Peyer's patch (tissue), 4 donors: ENCODE measurements at places on chromosomes 5 and 9. TPM values are rescaled to one million over a fixed set of nuclear protein-coding genes. Genes with fewer than 3 reads are reported as not detected.
A peak's percentile ranks its signal among the peaks of the same experiment; 100 is the strongest.

ADRA1B gene
- 5.4 TPM for total RNA-seq

NPDC1 gene
- 106 TPM for total RNA-seq

SPINK7 gene
- total RNA-seq: not detected

LCP2 gene
- total RNA-seq: 29.4 TPM

CDC26 gene
- 25.6 TPM for total RNA-seq

MSH3 gene
- 27.2 TPM for total RNA-seq

RUSC2 gene
- 17.3 TPM for total RNA-seq

- H3K36me3 ChIP-seq: no peaks in the 10 kb centered on the region
- no peak for DNase-seq
- peak overlapping the region; percentile 92 for H3K4me3 ChIP-seq
- H3K4me1 ChIP-seq: peaks cover 57% of the 10 kb centered on the region
Measured at GRCh38 chr5:177427919-177428573, 1.6 kb downstream of the GRK6 start.

- no peaks in the 10 kb centered on the region for H3K27me3 ChIP-seq
- no peak overlapping the region for H3K4me3 ChIP-seq
- no peaks in the 10 kb centered on the region for H3K4me1 ChIP-seq
- no peak for DNase-seq
- H3K27ac ChIP-seq: no peak overlapping the region
Measured at GRCh38 chr9:95552814-95553546, 36.2 kb upstream of the PTCH1 start.

DNA sequence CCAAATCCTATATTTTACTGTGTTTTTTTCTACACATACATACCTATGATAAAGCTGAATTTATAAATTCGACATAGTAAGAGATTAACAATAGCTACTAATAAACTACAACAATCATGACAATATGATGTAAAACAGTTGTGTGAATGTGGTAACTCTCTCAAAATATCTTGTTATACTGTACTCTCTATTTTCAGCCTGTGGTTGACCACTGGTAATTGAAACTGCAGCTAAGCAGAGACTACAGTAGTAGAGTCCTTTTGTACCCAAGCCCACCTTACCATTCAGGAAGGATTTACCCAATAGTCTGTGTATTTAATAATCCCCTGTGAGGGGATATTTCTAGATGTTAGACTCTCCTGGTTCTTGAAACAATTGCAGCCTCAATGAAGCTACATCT, 86.7 kb downstream of the FAM114A2 start:
- no peak overlapping the region for H3K27ac ChIP-seq
- H3K36me3 ChIP-seq: no peaks in the 10 kb centered on the region
- no peaks in the 10 kb centered on the region for H3K27me3 ChIP-seq
- H3K4me3 ChIP-seq: no peak overlapping the region

GRCh38 chr9:81497091-81497490, 192.3 kb downstream of the TLE1 start:
- DNase-seq: no peak
- no peak overlapping the region for H3K4me3 ChIP-seq
- H3K36me3 ChIP-seq: no peaks in the 10 kb centered on the region
- no peaks in the 10 kb centered on the region for H3K27me3 ChIP-seq
- H3K27ac ChIP-seq: no peak overlapping the region

DNA sequence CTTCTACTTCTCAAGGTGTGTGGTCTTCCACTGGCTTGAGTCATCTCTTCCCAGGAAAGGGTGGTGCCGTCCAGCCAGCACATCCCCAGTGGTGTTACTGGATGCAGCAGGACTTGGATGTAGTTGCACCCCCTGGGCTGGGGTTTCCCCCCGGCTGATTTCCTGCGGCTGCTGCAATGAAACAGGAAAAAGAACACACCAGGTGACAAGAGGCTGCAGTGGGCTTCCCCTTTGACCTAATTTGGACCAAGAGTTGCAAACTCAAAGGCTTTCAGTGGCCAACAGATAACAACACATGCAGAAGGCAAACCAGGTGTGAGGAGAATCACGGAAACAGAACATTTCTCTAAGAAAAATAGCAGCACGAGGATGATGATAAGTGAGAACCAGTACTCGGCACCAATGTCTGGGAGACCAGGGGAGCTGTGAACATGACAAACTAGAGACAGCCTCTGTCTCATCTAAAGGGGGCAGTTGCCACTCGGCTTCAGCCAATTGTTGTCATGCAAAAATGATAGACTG, 83.7 kb downstream of the PDE6A start:
- H3K27ac ChIP-seq: no peak overlapping the region
- H3K4me3 ChIP-seq: no peak overlapping the region
- no peaks in the 10 kb centered on the region for H3K27me3 ChIP-seq
- H3K36me3 ChIP-seq: no peaks in the 10 kb centered on the region
- DNase-seq: no peak

- no peak overlapping the region for H3K4me3 ChIP-seq
- H3K27me3 ChIP-seq: no peaks in the 10 kb centered on the region
- H3K27ac ChIP-seq: no peak overlapping the region
- no peak for DNase-seq
- no peaks in the 10 kb centered on the region for H3K36me3 ChIP-seq
Measured at GRCh38 chr5:143671674-143672569, 140.0 kb upstream of the HMHB1 start.

DNA sequence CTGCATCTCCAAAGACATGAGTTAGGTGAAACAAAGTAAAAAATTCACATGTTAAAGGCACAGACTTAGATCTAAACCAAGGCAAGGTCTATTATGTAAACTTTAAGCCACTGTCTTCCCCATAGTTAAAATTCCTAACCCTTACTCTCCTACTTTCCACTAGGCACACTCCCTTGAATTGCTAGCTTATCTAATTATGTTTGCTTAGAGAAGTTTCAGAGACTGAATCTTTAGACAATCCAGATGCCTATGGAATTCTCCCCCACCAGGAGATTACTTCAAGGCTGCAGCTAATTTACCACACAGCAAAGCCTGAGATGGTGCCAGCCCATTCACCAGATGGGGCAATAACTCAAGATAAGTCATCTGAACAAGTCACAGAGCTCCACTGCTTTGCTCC, 803.1 kb upstream of the COX7C start:
- H3K4me1 ChIP-seq: no peaks in the 10 kb centered on the region
- H3K4me3 ChIP-seq: no peak overlapping the region
- H3K27ac ChIP-seq: no peak overlapping the region
- H3K27me3 ChIP-seq: no peaks in the 10 kb centered on the region

- H3K4me3 ChIP-seq: no peak overlapping the region
- DNase-seq: no peak
- H3K36me3 ChIP-seq: no peaks in the 10 kb centered on the region
- no peaks in the 10 kb centered on the region for H3K27me3 ChIP-seq
- no peak overlapping the region for H3K27ac ChIP-seq
Measured at GRCh38 chr5:133466556-133467334, 145.6 kb downstream of the FSTL4 start.

- no peak for DNase-seq
- H3K27me3 ChIP-seq: no peaks in the 10 kb centered on the region
- H3K27ac ChIP-seq: no peak overlapping the region
Measured at GRCh38 chr5:170721681-170722080, 61.8 kb upstream of the GABRP start.

GRCh38 chr5:179858241-179858585, 404 bp downstream of the MRNIP start:
- H3K36me3 ChIP-seq: peaks cover 15% of the 10 kb centered on the region
- peak overlapping the region; percentile 86 for H3K27ac ChIP-seq
- no peaks in the 10 kb centered on the region for H3K27me3 ChIP-seq
- peaks cover 5% of the 10 kb centered on the region for H3K4me1 ChIP-seq

DNA sequence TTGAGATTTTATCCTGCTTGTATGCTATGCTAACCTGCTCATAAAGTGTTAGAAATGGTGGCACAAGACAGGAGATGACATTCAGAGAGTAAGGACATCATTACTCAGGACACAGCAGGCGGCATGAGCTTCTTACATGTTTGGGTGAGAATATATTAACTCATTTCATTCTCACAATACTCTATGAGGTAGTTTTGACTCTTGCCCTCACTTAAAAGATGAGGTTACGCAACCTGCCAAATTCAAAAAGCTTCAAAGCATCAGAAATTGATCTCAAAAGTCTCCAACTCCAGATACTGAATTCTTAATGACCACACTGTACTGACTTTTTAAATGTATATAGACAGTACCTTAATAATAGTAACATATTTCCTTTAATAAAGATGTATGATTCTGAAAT, 60.8 kb downstream of the CDH18 start:
- no peak for DNase-seq
- no peaks in the 10 kb centered on the region for H3K36me3 ChIP-seq
- H3K4me1 ChIP-seq: no peaks in the 10 kb centered on the region
- no peak overlapping the region for H3K27ac ChIP-seq
- no peak overlapping the region for H3K4me3 ChIP-seq

- no peak overlapping the region for H3K27ac ChIP-seq
- no peaks in the 10 kb centered on the region for H3K4me1 ChIP-seq
Measured at GRCh38 chr5:107532169-107532878, 138.4 kb downstream of the EFNA5 start.

DNA sequence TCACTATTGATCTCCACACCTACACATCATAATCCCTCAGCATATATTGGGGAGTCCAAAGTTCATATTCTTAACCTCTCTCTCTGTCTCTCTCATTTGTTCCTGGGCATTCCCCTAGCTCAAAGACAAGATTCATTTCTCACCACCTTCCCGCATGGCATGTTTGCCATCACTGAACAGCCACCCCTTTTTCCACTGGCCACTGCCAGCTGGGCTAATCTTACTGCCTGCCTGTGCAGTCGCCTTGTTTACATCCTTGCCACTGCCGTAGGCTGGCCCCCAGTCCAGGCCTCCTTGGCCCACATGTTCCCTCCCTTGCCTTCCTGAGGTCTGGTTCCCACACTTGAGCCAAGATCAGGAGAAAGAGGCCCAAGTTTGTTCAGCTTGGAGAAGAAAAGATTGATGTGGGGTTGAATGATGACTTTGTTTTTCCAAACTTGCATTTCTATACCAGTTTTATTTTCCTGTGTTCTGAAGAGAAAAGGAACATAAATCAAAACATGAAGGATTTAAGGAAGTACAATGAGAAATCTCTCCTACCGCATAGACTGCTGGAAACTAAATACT, 80.2 kb downstream of the PLAC8L1 start:
- H3K27me3 ChIP-seq: no peaks in the 10 kb centered on the region
- H3K27ac ChIP-seq: peak overlapping the region; percentile 64
- H3K4me1 ChIP-seq: peaks cover 8% of the 10 kb centered on the region
- no peak for DNase-seq
- no peaks in the 10 kb centered on the region for H3K36me3 ChIP-seq

GRCh38 chr5:104494083-104494482, 931.5 kb upstream of the NUDT12 start:
- H3K4me1 ChIP-seq: no peaks in the 10 kb centered on the region
- no peak overlapping the region for H3K27ac ChIP-seq
- no peaks in the 10 kb centered on the region for H3K36me3 ChIP-seq

DNA sequence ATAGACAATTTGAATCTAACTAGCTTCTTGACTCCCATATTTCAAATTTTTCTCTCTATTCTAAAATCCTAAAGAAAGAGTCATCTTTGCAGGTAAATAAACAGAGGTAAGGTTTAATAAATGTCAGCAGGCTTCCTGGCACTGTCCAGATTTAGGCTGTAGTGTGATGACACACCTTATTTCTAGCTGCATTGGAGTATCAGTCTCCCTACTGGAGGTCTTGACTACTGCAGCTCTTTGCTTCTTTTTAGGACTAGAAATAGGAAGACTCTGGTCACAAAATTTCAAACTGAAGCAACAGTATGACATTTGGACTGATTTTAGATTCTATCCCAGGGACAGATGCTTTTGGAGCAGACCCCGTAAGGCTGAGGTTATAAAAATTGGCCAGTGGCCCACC, 40.7 kb upstream of the PPP3R2 start:
- no peak overlapping the region for H3K4me3 ChIP-seq
- H3K27ac ChIP-seq: no peak overlapping the region
- no peaks in the 10 kb centered on the region for H3K4me1 ChIP-seq

DNA sequence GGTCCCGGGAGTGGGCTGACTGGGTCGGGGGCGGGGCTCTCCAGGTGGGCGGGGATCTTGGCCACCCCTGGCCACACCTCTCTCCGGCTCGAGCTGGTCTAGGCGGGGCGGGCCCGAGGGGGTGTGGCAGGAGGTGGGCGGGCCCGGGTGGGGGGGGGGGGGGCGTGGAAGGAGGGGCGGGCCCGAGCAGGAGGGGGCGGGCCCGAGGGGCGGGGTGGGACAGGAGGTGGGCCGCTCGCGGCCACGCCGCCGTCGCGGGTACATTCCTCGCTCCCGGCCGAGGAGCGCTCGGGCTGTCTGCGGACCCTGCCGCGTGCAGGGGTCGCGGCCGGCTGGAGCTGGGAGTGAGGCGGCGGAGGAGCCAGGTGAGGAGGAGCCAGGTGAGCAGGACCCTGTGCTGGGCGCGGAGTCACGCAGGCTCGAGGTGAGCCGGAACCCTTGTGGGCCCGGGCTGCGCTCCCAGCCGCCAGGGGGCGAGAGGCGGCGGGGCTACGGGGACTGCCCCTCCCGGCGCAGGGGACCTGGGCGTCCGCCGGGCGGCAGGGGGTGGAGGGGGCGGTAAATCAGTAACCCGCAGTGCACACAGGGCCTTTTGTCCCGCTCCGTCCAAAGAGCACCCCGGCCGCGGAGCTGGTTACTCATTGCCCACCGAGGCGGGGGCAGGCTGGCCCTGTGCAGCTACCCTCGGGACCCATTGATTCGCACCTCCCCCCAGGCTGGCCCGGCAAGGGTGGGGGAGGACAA, at the start of gene FGFR4:
Gene FGFR4, plus strand, starts transcription at position 262 of the 744 bp plus-strand sequence. CDS start 2,688 bp downstream, outside the sequence.
- H3K4me1 ChIP-seq: peaks cover 52% of the 10 kb centered on the region
- peak; percentile 71 for DNase-seq
- no peaks in the 10 kb centered on the region for H3K27me3 ChIP-seq
- H3K36me3 ChIP-seq: no peaks in the 10 kb centered on the region
- H3K27ac ChIP-seq: peak within 1 kb of the TSS; percentile 49

- H3K27me3 ChIP-seq: no peaks in the 10 kb centered on the region
- no peak overlapping the region for H3K27ac ChIP-seq
- H3K4me1 ChIP-seq: no peaks in the 10 kb centered on the region
Measured at GRCh38 chr5:145429170-145429569, 406.0 kb downstream of the PRELID2 start.

DNA sequence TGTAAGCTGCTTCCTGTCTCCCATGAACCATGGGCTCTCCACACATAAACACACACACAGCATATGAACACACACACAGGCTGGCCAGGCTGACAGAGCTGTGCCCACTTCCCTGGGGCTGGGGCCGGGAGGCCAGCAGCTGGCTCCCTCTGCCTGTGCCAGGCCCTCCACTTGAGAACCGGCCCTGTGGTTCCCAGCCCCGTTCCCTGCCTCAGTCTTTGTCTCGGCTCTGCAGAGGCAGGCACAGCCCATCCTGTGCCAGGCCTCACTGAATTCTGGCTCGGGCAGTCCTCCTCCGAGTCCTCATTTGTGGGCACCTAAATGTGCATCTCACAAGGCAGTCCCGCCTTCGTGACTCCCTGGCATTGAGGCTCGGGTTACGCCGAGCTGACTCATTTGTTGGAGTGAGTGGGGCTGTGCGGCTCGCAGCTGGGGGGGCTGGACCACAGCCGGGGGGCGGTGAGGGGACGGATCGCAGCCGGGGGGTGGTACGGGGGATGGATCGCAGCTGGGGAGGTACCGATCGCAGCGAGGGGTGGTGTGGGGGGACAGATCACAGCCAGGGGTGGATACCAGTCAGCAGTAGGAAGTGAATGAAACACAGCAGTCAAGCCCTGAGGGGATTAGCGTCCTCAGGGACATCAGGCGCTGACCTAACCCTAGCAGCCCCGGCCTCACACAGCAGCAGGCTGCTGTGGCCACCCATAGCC, 72.3 kb downstream of the PSMB7 start:
- H3K36me3 ChIP-seq: peaks cover 61% of the 10 kb centered on the region
- no peak overlapping the region for H3K27ac ChIP-seq
- no peak for DNase-seq
- H3K4me3 ChIP-seq: no peak overlapping the region
- H3K4me1 ChIP-seq: no peaks in the 10 kb centered on the region
- no peaks in the 10 kb centered on the region for H3K27me3 ChIP-seq

- no peak overlapping the region for H3K27ac ChIP-seq
- no peaks in the 10 kb centered on the region for H3K27me3 ChIP-seq
- no peak for DNase-seq
- H3K4me1 ChIP-seq: no peaks in the 10 kb centered on the region
- H3K4me3 ChIP-seq: no peak overlapping the region
Measured at GRCh38 chr9:8221462-8221861, 421.9 kb upstream of the DMAC1 start.
